ENCODE measurements at places on chromosomes 4 and X.

GRCh38 chr4:146232131-146232722 is 17.9 kb downstream of the REELD1 start:
- DNase-seq: peak; percentile 34

DNA sequence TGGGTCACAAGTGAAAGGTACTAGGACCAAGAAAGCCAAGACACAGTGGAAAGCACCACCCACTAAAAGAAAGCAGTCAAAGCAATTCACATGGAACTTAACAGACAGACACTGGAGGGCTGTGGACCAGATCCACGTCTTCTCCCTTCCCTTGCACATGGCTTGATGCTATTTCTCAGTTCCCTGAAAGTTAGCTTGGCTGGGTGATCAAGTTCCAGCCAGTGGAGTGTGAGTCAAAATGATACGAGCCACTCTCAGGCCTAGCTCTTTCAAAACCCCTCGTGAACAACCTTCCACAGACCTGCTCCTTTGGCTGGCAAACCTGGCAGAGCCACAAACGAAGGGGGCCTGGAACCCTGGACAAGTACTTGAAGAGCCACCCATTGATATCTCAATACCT is 52.0 kb downstream of the RELL1 start:
- DNase-seq: no peak

DNA sequence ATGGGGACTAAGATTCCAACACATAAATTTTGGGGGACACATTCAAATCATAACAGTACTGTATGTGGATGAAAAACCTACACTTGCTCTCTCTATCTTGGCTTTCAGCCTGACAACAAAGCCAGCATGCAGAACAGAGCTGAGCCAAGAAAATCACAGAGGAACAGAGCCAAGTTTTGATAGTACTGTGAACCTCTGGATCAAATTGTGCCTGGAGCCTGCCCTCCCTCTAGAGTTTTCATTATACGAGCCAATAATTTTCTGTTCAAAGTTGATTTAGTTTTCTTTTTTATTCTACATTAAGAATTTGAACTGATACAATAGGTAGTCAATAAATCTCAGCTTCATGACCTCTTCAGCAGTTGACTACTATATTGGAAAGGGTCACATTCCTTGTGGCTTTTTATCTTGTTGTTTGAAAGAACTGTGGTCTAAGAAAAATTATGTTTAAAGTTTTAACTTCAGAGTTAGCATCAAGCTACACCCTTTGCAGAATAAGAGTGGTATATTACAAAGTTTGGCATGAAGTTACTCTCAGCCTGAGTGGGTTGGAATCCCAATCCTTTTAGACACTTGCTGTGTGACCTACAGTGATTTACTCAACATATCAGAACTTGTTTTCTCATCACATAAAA is 31.1 kb downstream of the GRID2 start:
- no peak for DNase-seq

DNA sequence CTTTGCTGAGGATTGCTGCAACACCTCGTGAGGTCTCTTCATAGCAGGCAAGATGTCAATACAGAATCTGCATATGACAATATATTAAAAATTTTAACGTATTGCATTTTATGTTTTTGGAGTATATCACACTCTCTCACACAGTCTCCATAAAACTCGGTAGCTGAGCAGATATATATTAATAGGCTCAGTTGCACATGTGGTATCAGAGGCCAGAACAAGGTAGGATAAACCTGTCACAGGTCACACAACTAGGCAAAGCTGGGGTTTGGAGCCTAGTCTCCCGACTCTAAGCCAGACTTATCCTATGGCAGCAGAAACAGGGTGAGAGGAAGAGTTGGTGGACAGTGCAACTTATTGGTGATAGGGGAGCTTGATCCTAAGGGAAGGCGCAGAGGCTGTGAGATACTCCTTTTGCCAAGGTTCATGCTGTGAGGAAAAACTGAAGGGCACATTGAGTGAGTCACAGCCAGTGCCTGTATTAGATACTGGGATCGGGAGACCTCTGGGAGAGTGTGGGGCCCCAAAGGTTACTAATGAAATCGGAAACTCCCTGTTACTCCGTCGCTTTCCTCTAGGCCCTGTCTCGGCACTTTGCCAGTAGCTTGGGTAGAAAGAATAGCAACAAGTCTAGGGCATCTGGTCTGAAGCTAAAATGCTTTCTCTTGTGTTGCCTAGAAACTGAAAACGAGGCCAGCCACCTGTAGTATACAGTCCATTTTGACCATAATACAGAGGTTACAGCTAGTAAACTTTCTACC is 195.7 kb downstream of the ARHGAP10 start:
- peak; percentile 41 for DNase-seq

- peak; percentile 86 for DNase-seq
These were observed 9.6 kb upstream of the MAP7D3 start for GRCh38 chrX:136260776-136261175.

All from EL (cell line).